GM12892 (cell line): ENCODE measurements at places on chromosomes 2 and 18.

- DNase-seq = no peak
Observed at GRCh38 chr2:129354631-129355030, 624.8 kb upstream of the RAB6C start.

GRCh38 chr2:126527836-126528490 is 128.0 kb upstream of the GYPC start:
- peak; percentile 16 for DNase-seq

- no peak for DNase-seq
Observed at GRCh38 chr2:198036029-198036879, 231.9 kb downstream of the PLCL1 start.

- DNase-seq = no peak
Observed at GRCh38 chr2:172613615-172614231, 57.8 kb downstream of the PDK1 start.

DNA sequence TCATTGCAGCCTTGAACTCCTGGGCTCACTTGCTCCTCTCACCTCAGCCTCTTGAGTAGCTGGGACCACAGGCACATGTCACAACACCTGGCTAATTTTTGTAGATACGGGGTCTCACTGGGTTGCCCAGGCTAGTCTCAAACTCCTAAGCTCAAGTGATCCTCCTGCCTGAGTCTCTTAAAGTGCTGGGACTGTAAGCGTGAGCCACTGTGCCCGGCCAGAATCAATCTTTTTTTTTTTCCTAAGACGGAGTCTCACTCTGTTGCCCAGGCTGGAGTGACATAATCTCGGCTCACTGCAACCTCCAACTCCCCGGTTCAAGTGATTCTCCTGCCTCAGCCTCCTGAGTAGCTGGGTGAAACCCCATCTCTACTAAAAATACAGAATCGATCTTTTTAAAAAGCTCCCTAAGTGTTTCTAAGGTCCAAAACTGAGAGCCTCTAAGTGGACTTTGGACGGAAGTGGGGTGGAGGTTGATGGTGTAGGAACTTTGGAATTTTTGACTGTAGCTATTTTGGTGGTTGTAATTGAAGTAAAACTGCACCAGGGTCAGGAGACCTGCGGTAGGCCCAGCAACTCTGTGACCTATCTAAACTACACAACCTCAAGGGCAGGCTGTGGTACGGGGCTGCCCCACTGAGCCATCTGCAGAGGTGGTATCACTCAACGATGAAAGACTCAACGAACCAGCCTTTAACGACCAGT is 82.9 kb downstream of the POLR1A start:
- DNase-seq = no peak

DNA sequence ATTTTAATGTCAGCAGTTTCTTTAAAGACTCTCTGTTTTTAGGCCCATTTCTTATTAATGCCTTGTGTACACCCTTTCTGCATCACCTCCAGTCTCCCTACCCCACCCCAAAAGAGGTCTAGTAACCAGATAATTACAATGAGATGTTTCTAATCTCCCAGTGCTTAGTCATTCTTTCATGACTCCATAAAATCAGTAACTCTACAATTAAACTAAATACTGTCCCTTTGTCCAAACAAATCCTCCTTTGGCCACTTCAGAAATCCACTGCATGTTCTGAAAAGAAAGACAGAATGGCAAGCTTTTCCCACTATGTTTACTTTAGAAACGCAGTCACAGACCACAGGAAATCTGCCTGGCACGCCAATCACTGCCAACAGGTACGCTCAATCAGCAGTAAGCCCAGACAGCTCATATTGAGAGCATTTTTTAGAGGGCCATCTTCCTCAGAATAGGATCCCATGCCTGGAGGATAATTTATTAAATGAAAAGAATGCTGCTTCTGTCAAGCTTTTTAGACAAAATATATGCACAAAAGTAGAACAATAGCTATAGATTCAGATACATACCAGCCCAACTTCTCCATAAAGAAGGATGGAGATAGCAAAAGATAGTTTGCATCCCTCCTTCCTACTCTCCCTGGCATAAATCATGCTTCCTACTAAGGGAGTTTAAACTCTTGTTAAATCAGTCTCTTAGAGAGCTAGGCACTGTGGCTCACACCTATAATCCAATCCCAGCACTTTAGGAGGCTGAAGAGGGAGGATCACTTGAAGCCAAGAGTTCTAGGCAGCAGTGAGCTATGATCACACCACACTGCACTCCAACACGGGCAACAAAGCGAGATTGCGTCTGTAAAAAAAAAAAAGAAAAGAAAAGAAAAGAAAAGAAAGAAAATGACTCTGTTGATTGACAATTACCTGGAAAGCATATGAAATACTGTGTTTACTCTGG is 14.6 kb downstream of the CLASP1 start:
- DNase-seq = no peak

DNA sequence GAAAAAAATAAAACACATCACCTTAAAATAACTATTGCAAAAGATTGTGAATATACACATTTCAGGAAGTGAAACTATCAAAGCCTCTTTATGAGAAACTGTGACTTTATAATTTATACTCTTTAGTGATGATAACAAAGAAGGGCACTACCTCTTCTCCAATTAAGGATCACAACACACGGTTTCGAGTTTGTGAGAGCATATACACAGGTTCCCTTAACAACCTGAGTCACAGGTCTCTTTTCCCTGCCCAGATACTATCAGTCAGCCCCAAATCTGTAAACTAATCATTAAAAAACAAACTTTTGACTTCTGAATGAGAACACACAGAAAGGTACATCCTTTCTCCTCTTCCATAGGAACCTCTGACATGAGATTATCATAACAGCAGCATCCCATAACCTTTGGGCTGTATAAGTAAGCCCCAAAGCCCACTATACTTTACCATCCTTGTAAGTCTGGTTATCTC is 44.9 kb downstream of the PTPN2 start:
- DNase-seq = no peak

DNA sequence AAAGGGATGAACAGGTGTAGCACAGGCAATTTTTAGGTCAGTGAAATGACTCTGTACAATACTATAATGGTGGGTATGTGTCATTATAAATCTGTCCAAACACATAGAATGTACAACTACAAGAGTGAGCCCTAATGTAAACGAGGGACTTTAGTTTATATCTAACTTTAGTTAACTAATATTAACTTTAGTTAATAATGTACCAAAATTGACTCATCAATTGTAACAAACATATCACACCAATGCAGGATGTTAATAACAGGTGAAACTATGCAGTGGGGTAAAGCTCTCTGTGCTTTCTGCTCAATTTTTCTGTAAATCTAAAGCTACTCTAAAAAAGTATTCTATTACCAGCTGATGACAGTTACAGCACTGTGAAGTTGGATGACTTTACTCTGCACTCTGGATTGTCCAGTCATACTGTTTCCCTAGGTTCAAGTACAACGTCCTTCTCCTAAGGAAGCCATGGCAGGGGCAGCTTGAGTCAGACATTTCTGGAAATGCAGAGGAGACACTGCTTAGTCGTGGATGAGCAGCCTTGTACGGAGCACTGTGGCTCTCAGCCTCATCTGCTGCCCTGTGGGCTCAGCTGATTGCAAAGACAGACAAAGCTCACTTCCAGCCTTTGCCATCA is 26.1 kb downstream of the TGFA start:
- no peak for DNase-seq

- no peak for DNase-seq
Observed at GRCh38 chr18:80210312-80211083, 36.8 kb downstream of the PARD6G start.

DNA sequence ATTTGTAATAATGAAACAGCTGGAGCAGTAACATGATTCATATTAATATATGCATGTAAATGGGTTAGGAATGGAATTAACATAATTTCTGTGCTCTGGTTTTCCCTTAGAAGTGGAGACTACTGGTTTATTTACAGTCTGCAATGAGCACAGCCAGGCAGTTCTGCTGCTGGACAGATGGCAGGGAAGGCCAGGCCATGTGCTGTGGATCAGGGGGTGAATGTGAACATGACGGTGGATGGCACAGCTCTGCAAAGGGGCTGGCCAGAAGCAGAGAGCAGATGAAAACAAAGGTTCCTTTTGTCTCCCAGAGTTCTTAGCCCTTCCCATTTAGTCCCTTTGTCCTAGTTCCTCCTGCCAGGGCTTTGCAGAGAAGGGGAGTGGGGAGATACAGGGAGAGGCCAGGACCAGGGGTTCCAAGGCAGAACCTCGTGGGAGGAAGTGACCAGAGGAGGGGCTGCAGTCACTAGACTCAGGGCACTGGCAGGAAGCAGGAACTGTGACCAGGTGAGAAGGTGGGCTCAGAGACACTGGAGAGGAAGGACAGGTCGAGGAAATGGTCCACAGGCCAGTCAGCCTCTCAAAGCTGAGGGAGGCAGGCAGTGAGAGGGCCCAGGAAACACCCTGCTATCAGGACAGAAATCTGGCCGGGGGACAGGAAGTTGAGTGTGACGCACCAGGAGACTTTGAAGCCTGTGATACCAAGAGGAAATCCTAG is 112.9 kb upstream of the ATP8B1 start:
- no peak for DNase-seq

DNA sequence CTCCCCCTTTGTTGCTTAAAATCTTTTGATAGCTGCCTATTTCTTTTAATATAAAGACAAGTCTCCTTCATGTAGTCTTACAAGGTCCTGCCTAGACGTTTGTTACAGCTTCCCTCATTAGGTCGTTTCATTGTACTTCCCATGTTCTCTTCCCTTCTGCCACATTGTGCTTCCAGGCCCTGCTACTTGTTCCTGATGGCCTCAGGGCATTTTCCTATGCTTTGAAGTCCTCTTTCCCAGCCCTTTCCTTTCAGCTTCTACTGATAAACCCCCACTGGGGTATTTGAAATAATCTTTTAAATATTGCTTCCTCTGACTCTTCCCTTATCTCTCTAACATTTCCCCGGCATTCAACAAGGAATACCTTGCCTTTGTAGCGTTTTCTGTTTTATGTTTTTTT is 67.4 kb downstream of the UBE2E3 start:
- DNase-seq = no peak

DNA sequence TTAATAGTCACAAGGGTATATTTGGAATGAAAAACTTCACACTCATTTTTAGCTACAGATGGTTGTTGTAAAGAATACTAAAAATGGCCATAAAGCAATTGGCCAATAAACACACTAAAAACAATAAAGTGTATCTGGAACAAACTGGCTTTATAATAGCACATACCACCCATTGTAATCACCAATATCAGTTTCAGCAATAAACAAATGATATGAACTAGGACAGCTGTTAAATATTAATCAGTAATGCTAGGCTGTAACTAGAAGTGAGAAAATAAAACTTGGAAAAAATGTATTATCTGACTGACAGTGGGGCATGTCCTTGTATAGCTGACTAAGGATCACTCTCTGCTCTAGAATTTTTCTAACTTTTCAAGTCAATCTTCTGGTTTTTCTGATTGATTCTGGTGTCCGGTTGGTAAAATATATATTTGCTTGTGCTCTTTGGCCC is 312.5 kb downstream of the RND3 start:
- DNase-seq = no peak
